HCT116 (cell line): ENCODE measurements at places on chromosomes 4 and X.

GRCh38 chrX:149630681-149631233, 835 bp downstream of the TMEM185A start:
- DNase-seq = no peak

- DNase-seq = no peak
Measured at GRCh38 chr4:95465010-95465409, 83.8 kb downstream of the UNC5C start.

- no peak for DNase-seq
Measured at GRCh38 chr4:99447513-99447912, 12.4 kb upstream of the ADH7 start.

GRCh38 chr4:80361329-80361900, 25.9 kb downstream of the CFAP299 start:
- peak; percentile 8 for DNase-seq

- DNase-seq = no peak
Measured at GRCh38 chr4:169152899-169153298, 117.9 kb downstream of the SH3RF1 start.

GRCh38 chrX:53249408-53250042, 24.5 kb upstream of the KDM5C start:
- no peak for DNase-seq

- DNase-seq = no peak
Measured at GRCh38 chr4:101064541-101065180, 282.7 kb downstream of the PPP3CA start.

DNA sequence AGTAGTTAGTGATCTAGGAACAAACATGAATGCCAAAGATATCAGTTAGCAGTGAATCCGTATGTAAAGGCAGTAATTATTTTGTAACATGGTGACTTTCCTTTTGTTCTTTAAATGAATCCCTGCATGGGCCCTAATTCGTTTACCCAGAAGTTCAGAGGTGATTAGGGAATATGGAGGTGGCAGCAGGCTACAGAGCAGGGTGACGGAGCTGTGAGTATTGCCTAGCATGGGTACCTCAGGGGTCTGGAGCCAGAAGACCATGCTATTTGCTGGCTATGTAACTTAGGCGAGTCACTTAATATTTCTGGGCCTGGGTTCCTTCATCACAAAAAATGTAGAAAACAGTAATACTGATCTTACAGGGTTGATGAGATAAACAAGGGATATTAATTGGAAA, 184.9 kb downstream of the ENOX2 start:
- no peak for DNase-seq

DNA sequence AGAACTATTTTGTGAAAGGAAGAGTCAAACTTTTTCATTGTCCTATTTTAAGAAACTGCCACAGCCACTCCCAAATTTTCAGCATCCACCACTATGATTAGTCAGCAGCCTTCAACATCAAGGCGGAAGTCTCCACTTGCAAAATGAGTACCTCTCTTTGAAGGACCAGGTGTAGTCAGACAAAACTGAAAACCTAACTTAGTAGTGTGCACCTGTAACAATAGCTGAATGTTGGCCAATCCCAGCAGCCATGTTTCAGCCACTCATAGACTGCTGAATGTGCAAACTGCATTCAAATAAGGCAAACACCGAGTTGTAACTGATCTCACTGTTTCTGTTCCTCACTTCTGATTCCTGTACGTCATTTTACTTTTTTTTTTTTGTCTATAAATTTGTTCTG, 341.1 kb downstream of the IL15 start:
- DNase-seq = no peak
